NCI-H2081 (cell line): ENCODE measurements at places on chromosomes 5 and 9.
A peak's percentile ranks its signal among the peaks of the same experiment; 100 is the strongest.

DNA sequence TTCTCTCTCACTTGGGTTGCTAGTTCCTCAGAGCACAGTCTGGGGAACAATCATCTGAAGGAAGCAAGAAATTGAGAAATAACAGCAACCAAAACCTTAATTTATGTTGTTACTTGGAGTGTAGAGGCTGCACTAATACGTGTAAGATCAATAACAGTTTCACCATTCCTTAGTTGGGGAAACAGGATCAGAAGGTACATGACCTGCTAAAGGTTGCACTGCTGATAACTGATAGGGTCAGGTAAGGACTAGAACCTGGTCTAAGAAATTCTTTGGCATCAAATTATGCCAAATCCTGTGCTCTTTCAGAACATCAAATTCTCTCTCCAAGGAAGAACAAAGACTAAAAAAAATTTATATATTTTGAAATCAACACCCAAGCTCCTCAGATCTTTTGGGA is 278.6 kb upstream of the C9orf72 start:
- DNase-seq: no peak

DNA sequence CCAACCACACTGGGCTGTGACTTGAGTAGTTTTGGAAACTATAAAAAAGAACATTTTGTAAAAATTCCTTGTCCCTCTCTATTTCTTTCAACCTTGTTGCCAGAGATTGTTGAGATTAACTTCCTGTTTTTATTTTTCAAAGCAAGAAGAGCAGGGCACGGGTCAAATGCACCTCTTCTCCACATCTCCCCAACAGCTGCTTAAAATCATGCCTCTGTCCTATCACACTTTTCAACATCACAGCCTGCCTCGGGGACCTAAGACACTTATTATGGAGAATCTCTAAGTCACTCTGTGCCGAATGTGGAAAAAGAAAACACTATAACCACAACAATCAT is 280.3 kb upstream of the TNC start:
- no peak for DNase-seq

GRCh38 chr9:128304971-128305288 is 17.3 kb downstream of the TRUB2 start:
- no peak for DNase-seq

- no peak for DNase-seq
Observed at GRCh38 chr5:149740341-149740740, 10.2 kb downstream of the PPARGC1B start.

GRCh38 chr9:108496846-108497245 is 358.9 kb downstream of the ACTL7B start:
- DNase-seq: no peak

DNA sequence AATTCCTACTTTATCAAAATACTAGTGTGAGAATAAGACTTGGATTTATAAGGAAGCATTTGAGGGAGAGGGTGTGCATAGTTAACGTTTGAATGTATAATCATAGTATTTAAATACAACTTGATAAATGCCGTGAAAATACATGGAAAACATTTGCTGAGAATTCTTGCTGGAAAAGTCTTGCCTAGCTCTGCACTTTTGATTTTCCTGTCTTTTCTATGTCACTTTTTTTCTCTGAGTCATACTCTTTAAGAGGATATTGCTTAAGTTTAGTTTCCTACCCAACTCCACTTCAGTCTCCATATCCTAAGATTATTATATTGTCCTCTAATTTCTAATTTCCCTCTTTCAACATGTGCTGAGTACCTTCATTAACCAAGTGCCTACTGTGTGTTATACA is 616.6 kb upstream of the SEMA6A start:
- no peak for DNase-seq

- DNase-seq: no peak
Observed at GRCh38 chr5:148792744-148793143, 33.7 kb upstream of the ADRB2 start.

DNA sequence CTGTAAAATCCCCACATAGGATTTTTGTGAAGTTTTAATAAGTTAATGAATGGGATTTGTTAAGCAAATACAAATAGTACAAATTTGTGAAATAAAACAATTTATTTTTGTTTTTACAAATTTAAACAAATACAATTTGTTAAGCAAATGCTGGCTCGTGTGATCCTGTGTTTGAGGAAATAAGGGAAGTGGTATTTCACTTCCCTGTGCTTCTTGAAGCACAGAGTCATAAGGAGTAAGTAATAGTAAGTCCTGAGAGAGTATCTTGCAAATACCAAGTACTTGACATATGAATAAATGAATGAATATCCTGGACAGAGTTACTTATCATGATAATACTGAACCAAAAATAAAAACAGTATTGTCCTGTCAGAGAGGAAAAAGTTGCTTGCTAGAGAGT is 9.1 kb downstream of the SMIM3 start:
- no peak for DNase-seq

- DNase-seq: no peak
Observed at GRCh38 chr9:120481846-120482245, 98.1 kb downstream of the CDK5RAP2 start.

- no peak for DNase-seq
Observed at GRCh38 chr5:167489202-167489601, 802.2 kb upstream of the WWC1 start.

DNA sequence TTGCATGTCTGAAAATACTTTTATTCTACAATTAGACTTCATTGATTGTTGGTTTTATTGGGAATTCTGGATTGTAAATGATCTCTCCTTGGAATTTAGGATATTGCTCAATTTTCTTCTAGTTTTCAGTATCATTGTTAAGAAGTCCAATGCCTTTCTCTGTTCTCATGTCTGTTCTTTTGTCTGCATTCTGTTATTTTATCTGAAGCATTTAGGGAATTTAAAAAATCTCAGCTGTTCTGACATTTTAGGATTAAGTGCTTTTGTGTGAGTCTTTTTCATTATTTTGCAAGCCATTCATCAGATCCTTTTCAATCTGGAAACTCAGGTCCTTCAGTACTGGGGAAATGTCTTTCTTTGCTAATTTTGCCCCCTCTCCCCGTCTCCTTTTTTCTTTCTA is 4.4 kb upstream of the FER start:
- DNase-seq: no peak

GRCh38 chr9:68732405-68733020 is 27.5 kb downstream of the PIP5K1B start:
- DNase-seq: no peak

- DNase-seq: no peak
Observed at GRCh38 chr9:119963798-119964372, 594.6 kb upstream of the BRINP1 start.

GRCh38 chr5:142671801-142672200 is 14.1 kb downstream of the FGF1 start:
- no peak for DNase-seq

DNA sequence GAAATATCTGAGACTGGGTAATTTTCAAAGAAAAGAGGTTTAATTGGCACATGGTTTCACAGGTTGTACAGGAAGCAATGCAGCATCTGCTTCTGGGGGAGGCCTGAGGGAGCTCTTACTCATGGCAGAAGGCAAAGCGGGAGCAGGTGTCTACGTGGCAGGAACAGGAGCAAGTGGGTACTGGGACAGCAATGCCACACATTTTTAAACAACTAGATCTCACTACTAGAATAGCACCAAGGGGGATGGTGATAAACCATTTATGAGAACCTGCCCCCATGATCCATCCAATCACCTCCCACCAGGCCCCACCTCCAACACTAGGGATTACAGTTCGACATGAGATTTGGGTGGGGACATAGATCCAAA is 47.6 kb upstream of the HOMER1 start:
- no peak for DNase-seq

- DNase-seq: no peak
Observed at GRCh38 chr5:84385705-84386104, 1.0 kb upstream of the EDIL3 start.

GRCh38 chr9:89746385-89747116 is 141.7 kb downstream of the GADD45G start:
- DNase-seq: no peak

GRCh38 chr5:41683181-41683580 is 172.8 kb upstream of the PLCXD3 start:
- no peak for DNase-seq

- no peak for DNase-seq
Observed at GRCh38 chr9:68983008-68983411, 30.9 kb downstream of the PRKACG start.

GRCh38 chr5:135308245-135308644 is 90.8 kb downstream of the MACROH2A1 start:
- DNase-seq: no peak

DNA sequence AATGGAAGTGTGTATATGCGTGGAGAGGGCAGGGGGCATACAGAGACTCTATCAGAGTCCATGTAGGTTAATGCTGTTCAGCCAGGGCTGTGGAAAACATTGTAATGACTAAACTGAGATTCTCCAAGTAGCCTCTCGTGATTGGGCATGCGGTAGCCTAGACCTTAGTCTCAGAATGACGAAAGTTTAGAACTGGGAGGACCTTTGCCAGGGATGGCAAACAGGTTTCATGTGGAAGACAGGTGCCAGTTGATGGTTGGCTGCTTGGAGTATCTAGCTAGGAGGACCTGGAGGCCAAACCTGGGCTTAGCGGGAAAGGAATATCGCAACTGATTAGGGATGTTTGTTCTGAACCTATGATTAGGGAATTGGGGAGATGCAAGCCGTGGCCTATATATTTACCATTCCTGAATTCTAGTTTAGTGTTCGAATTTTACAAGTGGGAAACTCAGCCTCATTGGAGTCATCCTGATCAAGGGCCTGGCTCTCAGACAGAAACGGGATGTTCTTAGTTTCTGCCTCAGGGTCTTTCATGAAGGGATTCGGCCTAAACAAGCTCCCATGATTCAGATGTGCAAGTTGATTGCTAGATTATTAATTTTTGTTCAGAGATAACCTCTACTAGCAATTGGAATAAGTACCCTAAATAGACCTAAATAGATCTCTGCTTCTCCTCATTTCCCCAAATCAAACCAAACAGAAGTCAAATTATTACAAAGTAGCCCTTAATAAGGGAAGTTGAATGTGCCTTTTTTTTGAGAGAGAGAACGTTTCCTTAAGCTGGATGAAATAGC is 26.8 kb upstream of the TJP2 start:
- DNase-seq: no peak

- DNase-seq: no peak
Observed at GRCh38 chr9:134743853-134744252, 102.2 kb downstream of the COL5A1 start.

GRCh38 chr5:179485845-179486575 is 64.3 kb upstream of the RUFY1 start:
- DNase-seq: no peak

- DNase-seq: no peak
Observed at GRCh38 chr9:17017931-17018491, 116.8 kb upstream of the CNTLN start.

DNA sequence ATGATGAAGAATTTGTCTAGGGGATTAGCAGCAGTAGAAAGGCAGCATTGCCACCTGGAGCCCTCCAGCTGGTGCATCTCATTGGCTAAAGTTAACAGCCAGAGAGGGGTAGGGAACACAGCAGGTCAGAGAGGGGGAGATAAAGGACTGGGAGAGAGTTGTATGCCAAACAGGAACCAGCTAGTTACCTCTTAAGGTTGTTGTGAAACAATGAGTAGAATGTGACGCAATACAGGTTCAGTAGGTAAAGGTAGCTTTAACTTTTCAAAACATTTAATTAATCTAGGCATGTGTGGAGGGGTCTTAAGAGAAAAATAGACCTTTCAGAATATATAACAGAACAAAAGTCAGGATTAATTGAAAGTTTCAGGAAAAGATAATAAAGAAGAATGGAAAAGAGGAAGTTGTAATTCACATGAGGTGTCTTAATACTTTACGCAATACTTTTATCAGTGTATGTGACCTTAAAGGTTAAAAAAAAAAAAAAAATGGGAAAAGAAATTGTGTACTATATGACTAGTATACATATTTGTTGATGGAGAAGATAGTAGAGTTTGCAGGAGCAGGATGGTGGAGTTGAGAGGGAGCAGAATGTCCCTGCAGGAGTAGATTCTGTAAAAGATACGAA is 14.3 kb downstream of the FBXO38 start:
- no peak for DNase-seq

DNA sequence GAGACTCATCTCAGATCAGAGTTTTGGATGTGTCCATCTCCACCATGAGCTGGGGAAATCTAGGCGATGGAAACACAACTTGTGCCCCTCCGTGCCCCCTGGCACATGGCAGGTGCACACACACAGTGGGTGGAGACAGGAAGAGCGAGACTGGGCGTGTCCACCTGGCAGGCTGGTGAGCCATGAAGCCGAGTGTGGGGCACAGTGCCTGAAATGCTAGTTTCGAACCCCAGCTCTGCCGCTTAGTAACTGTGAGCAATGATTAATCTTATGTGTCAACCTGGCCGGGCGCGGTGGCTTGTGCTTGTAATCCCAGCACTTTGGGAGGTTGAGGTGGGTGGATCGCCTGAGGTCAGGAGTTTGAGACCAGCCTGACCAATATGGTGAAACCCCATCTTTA is 80.8 kb upstream of the RNU6ATAC start:
- no peak for DNase-seq

GRCh38 chr5:149490599-149491485 is 60.4 kb downstream of the CSNK1A1 start:
- DNase-seq: no peak

DNA sequence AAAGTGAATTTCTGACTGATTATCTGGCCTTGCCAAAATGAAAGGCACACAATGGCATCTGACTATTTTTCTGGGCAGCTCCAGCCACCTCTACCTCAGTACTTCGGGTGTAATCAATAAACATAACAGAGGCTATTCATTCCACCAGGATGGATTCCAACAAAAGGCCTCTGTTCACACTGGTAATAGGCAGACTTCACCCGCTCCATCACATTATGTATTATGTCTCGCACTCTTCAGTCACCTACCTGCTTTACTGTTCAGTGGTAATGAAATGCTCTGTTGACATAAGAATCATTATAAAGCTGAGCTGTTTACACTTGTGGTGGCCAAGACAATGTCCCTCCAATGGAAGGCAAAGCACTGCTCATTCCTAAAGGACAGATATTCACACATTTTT is 1333.7 kb upstream of the WWC1 start:
- peak; percentile 50 for DNase-seq

GRCh38 chr5:172870291-172870714 is 36.3 kb downstream of the ERGIC1 start:
- DNase-seq: no peak

- no peak for DNase-seq
Observed at GRCh38 chr9:71861618-71862017, 49.4 kb downstream of the ABHD17B start.

DNA sequence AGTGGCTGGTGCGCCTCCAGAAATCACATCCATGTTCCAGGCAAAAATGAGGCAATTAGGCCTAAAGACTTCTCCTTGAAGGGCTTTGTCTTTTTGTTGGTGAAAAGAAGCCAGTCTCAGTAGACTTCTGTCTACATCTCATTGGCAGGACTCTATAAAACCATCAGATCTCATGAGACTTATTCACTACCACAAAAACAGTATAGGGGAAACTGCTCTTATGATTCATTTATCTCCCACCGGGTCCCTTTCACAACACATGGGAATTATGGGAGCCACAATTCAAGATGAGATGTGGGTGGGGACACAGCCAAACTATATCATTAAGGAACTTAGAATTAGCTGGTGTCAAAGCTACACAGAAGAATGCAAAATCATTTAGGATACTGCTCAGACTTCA is 77.7 kb upstream of the SNX2 start:
- no peak for DNase-seq

- no peak for DNase-seq
Observed at GRCh38 chr5:34923694-34924461, 5.5 kb upstream of the DNAJC21 start.
